ENCODE measurements at places on chromosomes 2 and 18.

- DNase-seq: no peak
Measured at GRCh38 chr2:233938676-233939370, 21.6 kb downstream of the TRPM8 start.

- no peak for DNase-seq
Measured at GRCh38 chr2:206859330-206859739, 80.0 kb upstream of the CPO start.

DNA sequence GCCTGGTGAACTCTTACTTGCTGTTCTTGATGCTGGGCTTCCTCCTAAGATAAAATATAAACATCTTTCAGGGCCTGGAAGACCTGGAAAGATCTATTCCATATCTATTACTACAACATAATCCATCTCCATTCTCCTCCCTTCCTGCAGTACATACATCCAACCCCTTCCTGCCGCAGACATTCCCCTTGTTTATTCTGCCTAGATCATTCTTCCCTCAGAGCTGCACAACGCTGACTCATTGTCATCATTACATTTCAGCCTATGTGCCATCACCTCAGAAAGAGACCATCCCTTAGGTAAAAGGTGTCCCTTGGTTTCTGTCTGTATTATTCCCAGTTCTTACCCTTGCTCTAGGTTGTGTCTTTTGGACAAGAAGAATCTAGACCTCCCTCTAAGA lies 2.5 kb upstream of the CDH7 start:
- no peak for DNase-seq

DNA sequence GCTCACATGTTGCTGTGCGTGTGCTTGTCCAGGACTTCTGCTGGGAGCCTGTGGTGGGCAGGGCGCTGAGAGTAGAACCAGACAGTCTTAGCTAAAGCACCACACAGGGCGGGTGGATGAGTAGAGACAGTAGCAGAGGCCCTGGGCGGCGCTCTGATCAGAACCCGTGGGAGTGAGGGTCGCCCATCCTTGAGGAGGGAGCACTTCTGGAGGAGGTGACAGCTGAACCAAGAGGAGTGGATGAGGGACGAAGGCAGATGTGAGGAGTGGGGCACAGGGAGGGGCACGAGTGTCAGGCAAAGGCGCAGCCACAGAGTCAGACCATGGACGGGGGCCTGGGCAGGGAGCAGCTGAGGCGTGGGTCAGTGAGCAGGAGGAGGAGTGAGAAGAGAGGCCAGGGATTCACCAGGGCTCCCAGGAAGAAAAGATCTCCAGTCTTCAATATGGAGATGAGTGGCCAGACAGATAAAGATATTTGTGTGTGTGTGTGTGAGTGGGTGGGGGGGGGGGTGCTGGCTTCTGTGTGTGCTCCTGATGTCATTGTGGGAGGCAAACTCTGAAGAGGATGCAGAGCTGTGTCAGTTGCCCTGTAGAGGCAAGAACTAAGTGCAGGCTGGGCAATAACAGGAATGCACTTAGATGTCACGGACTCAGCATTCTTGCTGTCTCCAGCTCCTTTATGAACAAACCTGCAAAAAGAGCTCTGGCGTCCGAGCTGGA lies 79.6 kb downstream of the TPO start:
- DNase-seq: no peak

DNA sequence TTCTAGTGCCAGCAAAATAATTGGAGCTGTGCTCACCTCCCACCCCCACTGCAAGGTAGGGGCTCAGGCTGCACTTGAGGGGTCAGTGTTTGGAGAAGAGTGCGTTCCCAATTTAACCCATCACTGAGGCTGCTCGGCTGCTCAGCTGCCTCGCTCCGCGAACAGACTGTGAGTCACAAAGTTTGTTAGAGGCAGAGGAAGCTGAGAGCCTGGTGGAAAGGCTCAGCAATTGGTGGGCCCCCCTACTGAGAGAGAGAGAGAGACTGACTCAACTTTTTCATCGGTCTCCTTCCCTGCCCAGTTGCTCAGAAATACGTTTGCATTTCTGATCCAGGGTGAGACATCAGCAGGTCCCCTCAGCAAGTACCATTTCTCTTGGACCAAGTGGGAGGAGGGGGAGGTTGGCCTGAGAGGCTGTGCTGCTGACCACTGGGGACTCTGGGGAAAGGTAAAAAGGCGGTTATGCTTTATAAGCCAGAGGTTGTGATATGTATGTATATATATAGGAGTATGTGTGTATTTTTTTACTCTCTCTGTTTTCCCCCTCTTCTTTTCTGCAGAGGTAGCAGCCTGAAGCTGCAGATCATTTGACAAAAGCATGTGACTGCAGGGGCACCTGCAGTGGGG lies 1.5 kb downstream of the EFR3B start:
- DNase-seq: no peak

GRCh38 chr18:77248873-77249568 lies 627 bp upstream of the GALR1 start:
- peak; percentile 38 for DNase-seq

- DNase-seq: no peak
Measured at GRCh38 chr2:190755772-190756415, 107.0 kb downstream of the NAB1 start.

Measured in NCI-H2081 (cell line).